ENCODE measurements at places on chromosomes 4 and X.

DNA sequence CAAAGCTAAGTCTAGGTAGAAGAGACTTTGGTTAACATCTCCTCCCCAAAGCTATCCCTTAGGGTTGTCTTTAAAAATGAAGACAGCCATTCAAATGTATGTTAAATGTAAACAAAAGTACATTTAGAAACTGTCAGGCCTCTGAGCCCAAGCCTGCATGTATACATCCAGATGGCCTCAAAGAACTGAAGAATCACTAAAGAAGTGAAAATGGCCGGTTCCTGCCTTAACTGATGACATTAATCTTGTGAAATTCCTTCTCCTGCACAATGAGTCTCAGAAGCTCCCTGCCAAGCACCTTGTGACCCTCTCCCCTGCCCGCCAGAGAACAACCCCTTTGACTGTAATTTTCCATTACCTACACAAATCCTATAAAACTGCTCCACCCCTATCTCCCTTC, 377.9 kb downstream of the FAM133A start:
- no peak for DNase-seq

DNA sequence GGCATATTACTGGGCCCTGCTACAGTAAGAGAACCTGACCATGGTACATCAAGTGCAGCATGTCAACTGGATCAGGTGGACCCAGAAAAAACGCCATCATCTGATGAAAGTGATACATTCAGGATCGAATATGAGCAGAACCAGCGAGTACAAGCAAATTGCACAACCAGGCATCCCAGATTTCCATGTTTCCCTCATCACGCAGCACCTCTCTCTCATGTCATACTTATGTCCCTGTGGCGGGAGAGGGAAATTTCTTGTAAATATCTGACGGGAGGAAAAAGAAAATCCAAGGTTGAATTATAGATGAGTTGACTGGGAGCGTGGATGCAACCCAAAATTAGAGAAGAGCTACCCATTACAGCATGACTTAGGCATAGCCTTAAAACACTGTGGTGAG, 608.5 kb upstream of the FAT1 start:
- DNase-seq, result no peak

GRCh38 chrX:154383359-154384283, 4.5 kb downstream of the EMD start:
- no peak for DNase-seq

- no peak for DNase-seq
Measured at GRCh38 chr4:28373601-28374000, 1513.0 kb downstream of the STIM2 start.

- no peak for DNase-seq
Measured at GRCh38 chr4:120445186-120445585, 378.5 kb upstream of the MAD2L1 start.

DNA sequence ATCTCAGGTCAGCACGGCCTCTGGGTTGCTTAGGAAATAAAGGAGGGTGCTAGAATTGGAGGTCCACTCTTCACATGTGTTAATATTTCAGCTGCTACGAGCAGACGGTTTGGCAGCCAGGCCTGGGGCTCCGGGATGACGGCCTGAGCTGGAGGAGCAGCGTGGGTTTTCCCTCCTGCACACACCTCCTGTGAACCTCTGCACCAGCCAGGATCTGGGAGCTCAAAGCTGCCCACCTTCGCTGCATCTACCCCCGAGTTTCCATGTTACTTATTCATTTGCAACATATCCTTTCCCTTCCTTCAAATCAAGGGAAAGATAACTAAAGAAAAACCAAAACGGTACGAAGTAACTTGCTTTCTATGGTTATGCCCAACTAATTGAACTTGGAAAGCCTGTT, 13.6 kb downstream of the STOX2 start:
- DNase-seq, result no peak

- DNase-seq, result no peak
Measured at GRCh38 chr4:30399476-30399875, 320.7 kb upstream of the PCDH7 start.

DNA sequence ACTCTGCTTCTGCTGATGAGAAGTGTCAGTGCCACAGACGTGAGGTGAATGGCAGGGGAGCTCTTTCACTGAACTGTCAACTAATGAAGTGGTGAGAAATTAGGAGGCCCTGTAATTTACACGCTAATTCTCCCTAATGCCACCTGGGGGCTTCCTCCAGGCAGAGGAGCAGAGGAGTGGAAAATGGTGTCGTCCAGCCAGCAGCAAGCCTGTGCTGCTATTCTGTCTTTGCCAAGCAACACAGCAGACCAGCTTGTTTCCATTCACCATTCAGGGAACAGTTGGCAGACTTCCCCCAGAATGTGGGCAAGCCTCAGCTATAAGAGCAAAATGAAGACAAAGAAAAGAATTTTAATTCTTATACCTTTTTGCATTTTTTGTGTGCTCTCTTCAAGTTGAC, 245.2 kb upstream of the TET2 start:
- peak; percentile 53 for DNase-seq

DNA sequence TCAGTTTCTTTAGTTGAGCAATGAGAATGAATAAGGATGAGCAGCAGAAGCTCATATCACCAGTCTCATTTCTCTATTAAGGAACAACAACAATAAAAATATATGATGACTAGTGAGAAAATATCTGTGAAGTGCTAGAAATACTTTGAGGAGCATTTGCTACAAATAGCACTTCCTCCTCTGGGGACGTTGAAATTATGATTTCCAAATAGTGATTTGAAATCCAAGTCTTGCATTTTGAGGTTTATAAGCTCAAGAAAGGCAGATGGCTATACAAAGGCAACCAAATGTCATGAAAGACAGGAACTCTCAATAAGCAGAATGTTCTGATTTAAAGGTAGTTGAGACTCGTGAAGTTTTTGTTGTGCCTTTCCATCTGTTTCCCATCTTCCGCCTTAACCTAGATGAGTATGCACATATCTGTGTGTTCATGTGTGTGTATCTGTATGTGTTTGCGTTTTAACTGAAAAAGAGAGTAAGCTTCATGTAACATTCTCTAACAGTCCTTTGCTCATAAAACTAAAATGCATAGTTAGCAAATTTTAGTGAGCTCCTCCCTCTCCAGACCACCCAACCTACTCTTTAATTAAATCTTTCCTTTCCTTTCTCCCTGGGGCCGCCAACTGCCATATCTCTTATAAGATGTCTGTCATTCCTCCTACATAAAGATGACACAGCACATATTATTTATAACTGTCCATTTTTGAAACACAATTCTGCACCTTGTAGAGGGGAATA, 222.6 kb upstream of the RASGEF1B start:
- no peak for DNase-seq

DNA sequence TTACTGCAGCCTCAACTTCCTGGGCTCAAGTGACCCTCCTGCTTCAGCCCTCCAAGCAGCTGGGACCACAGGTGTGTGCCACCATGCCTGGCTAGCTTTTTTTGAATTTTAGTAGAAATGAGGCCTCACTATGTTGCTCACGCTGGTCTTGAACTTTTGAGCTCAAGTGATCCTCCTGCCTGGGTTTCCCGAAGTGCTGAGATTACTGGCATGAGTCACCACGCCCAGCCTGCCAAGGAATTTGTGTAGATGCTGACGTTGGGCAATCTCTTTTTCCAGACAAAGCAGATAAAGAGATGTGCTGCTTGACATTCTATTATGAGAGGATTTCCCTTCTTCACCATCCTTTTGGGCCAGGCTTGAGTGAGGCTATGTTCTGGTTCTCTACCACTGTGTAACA, 254.5 kb upstream of the RPS6KA3 start:
- DNase-seq, result no peak

DNA sequence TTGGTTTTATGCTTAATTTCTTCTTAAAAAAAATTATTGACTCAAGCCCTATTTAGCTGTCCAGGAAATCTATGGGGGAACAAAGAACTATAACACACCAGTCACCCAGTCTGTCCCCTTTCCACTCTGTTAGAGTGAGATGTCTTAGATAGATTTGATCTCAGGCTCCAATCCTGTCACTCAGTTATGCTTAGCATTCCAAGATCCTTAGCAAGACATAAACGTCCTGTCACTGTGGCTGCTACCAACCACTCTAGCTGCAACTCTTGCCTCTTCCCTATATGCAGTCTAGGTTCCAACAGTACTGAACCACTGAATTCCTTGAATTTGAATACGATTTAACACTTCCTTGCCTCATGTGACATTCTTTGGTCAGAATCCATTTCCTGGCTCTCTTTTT, 241.9 kb upstream of the NWD2 start:
- no peak for DNase-seq

DNA sequence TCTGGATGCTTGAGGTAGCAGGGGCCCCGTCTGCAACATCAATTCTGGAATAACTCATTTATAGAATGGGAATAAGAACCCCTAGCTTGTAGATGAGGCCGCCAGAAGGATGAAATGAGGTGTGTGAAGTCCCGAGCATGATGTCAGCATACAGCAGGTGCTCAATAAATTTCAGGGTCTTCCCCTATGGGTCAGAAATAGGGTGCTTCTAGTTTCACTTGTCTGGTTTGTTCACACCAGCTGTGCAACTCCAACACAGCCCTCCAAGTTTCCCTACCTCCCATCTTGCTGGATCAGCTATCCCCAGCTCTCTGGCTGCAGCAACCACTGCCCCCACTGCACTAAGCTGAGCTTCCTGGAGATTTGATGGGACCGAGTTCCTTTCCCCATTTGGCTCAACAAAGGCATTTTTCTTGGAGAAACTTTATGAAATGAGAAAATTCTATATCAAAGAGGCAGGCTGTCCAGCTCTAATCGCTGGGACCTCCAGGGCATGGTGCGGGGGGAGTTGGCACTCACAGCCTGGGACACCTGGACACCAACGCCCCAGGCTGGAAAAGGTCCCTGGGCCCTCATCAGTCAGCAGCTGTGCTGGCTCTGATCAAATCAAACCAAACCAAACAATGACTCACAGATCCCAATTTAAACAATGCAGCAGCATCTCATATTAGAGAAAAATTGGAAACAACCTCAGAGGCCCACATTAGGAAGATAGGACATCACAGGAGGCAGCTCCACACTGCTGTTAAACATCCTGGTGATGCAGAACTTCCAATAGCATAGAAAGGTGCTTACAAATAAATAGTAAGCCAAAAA, 13.3 kb downstream of the SLC2A9 start:
- DNase-seq, result no peak

Measured in NCI-H1092 (cell line).